ENCODE measurements at places on chromosomes 1 and 21.

DNA sequence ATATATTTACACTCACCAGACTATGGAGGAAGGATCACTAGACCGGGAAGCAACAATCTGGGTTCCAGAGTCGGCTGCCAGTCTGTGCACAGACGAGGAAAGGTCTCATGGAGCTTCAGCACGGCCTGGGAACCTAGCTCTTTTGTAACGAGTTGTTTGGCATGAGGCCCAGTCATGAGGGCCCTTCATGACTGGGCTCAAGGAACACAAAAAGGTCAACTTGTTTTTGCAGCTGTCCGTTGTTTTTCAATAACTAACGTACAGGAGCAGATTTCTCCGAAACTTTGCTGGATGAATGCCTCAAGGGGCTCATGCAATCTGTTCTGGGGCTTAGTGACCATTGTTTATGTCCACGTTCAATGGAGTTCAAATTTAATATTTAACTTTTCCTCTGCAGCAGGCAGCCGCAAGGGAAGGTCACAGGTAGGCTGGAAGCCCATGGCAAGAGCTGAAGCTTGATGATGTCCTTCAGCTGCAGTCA is 5.9 kb upstream of the STUM start:
- no peak for DNase-seq

DNA sequence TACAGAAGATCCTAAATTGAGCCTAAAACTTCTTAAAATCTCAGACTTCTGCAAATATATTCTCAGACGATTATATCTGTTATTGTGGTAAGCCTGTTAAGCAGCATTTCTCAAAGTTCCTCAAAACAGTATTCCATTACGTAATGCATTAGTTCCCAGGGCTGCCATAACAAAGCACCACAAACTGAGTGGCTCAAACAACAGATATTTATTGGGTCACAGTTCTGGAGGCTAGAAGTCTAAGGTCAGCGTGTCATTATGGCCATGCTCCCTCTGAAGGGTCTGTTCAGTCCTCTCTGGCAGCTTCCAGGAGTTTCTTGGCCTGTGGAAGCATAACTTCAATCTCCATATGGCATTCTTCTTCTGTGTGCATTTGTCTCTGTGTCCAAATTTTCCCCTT is 103.5 kb upstream of the ST6GALNAC5 start:
- no peak for DNase-seq

DNA sequence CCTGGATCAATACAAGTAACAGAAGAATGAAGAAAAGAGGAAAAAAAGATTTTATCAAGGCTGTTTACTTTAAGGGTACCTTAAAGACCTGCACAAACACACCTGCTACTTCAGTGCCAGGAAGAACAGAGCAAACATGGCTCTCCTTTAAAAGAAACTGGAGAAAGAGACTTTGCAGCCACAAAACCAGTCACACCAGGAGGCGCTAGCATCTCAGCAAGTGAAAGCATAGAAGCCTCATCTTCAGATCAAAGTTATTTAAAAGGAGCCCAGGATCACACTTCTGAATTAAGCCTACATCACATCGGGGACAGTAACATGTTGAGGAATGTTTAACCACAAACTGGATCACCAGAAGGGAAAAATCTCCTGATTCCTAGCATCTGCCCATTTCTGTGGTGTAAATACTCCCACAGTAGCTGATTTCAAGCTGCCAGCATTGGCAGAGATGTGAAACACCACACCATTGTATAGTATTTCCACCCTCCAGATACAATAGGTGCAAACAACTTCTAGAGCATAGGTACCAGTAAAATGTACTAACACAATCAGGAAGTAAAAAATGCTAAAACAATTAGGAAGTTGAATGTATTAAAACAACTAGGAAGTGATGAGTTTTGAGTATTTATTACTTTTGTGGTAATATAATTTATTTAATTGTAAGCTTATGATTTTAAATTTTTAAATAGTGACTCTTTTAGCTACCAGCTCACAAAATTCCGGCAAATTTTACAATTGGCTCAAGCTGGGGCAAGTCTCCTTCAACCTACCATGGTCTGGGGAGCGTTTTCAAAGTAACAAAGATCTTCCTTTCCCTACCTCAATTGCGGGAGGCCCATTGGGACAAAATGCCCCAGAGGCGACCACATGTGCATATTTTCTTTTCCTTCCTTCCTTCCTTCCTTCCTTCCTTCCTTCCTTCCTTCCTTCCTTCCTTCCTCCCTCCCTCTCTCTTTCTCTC is 105.3 kb upstream of the CLDN14 start:
- no peak for DNase-seq

DNA sequence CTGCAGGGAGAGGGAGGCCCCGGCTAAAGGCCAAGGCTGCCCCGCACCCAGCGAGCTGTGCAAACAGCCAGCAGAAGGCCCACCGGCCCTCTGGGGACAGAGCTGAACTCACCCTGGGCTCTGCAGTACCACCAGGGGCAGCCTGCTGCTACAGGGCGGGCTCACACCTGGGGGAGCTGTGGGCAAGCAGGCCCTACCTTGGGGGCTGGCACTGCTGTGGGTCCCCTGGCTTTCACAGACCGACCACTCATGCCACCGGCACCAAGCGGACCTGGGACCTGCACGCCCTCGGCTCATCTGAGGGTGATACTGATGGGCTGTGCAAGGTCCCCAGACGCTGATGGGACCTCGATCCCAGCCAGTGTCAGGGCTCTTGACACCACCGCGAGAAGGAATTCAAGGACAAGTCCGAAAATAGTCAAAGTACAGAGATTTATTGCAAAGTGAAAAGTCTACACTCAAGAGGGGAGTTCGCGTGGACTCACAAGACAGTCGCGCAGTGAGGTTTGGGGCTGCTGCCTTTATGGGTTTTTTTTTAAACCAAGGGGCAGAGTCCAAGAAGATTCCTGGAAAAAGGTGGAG is 61.0 kb upstream of the ADARB1 start:
- DNase-seq = no peak

DNA sequence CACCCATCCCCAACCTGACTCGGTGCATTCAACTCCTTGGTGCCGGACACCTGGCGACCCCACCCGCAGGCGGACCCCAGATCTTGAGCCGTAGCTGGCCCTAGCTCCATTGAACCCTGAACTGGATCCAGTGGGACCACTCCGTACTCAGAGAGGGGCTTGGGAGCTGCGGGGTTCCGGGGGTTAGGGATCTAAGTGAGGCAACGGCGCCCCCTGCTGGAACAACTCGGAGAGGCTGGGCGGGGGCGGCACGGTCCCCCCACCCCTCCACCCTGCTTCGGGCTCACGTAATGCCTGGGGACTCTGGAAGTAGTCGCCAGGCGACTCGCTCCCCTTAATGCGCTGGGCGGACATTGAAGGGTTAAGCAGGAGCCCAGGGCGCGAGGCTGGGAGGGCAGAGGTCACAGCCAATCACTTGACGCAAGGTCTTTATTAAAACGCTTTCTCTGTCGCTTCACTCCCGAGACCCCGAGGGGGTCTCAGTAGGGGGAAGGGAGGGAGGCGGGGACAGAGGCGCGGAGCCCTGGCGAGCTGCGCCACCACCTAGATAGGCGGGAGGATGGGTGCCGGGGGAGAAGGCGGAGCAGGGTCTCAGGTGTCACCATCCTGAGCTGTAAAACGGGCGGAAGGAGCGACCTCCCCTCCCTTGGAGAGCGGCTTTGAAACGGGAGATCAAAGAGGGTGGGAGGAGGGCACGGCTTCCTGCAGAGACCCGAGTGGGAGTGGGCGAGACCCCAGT is 704 bp upstream of the CRABP2 start:
- peak; percentile 54 for DNase-seq

GRCh38 chr1:78603206-78603605 is 17.0 kb upstream of the IFI44L start:
- no peak for DNase-seq

DNA sequence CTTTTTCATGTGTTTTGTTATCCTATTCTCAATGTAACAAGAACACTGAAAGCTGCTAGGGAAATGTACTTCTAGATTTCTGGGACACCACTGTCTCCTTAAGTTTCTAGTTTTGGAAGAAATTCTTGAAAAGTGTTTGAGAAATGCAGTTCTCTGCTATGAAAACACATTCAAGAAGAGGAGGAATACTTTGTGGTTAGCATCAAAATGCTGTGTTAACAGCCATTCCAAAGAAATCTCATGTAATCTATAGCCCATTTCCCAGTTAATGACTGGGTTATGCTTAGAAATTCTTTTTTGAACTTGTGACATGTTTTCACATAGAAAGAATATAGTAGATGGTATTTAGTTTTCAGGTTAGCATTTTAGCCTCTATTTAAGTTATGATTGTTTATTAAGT is 6.0 kb downstream of the RAVER2 start:
- no peak for DNase-seq

DNA sequence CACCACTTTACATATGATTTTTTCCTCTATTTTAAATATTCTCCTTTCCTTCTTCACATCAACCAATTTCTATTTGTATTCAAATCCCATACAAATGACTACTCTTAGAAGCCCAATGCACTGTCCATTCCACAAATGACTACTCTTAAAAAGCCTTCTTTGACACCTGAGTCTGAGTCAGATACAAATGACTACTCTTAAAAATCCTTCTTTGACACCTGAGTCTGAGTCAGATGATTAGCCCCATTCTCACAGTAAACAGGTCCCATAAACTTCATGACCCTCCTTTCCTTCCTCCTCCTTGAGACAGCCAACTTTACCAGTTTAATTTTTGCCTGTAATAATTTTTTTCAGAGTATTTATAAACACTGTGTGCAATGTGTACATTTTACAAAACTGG is 231.3 kb upstream of the USP25 start:
- DNase-seq = no peak

DNA sequence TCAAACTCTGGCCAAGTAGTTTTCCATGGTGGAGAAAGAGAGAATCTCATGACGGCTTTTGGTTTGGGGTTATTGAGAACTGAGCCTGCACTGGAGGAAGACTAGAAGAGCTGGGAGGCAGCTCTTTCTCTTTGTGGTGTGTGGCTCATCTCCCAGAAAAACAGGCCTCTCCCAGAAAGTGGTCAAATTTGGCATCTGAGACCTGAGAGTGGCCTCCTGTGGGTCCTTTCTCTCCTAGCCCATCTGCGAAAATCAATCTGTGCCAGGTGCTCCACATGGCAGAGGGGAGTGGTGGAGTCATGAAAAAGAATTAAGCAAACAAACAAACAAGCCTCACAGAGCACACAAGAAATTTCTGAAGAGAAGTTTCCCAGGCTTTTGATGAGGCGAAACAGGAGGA is 305.0 kb downstream of the ST6GALNAC3 start:
- DNase-seq = no peak

- DNase-seq = no peak
Measured at GRCh38 chr21:33774551-33774950, 132.2 kb downstream of the ITSN1 start.

GRCh38 chr1:54395281-54395934 is 10.8 kb downstream of the SSBP3 start:
- DNase-seq = no peak

GRCh38 chr1:61740751-61741700 is 1.3 kb upstream of the PATJ start:
- DNase-seq = no peak
